ENCODE measurements at places on chromosomes 16 and 17. TPM values are rescaled to one million over a fixed set of nuclear protein-coding genes. Genes with fewer than 3 reads are reported as not detected.

GRCh38 chr17:15929941-15930340 is 15.0 kb upstream of the ADORA2B start:
- DNase-seq: no peak

DNA sequence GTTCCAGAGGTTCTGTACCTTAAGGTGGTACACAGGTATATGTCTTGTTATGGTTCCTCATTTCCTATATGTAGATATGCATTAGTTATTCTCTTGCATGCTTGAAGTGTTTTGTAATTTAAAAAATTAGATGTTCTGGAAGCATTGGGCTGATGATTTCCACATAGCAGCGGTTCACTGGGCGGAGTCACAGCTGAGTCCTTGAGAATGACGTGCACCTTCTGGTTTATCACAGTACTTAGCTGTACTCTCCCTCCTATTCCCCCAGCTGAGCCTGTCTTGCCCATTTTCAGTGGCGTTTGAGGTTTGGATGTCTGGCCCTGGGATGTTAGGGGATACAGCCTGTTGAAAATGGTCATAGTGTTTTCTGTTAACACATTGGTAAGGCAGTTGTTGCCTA is 327.1 kb downstream of the SNX29 start:
- DNase-seq: no peak

The OR1A2 gene
- total RNA-seq: not detected

The APOH gene
- 1.3 TPM for total RNA-seq

The CLEC19A gene
- total RNA-seq: not detected

GRCh38 chr17:3739422-3740124 is 15.9 kb downstream of the HASPIN start:
- no peak for DNase-seq

GRCh38 chr16:4018391-4018790 is 97.9 kb downstream of the ADCY9 start:
- no peak for DNase-seq

The MFAP4 gene
- 44.5 TPM for total RNA-seq

GRCh38 chr16:6317934-6318333 is 1014.7 kb upstream of the RBFOX1 start:
- DNase-seq: no peak

The TBX21 gene
- total RNA-seq: 0.13 TPM

DNA sequence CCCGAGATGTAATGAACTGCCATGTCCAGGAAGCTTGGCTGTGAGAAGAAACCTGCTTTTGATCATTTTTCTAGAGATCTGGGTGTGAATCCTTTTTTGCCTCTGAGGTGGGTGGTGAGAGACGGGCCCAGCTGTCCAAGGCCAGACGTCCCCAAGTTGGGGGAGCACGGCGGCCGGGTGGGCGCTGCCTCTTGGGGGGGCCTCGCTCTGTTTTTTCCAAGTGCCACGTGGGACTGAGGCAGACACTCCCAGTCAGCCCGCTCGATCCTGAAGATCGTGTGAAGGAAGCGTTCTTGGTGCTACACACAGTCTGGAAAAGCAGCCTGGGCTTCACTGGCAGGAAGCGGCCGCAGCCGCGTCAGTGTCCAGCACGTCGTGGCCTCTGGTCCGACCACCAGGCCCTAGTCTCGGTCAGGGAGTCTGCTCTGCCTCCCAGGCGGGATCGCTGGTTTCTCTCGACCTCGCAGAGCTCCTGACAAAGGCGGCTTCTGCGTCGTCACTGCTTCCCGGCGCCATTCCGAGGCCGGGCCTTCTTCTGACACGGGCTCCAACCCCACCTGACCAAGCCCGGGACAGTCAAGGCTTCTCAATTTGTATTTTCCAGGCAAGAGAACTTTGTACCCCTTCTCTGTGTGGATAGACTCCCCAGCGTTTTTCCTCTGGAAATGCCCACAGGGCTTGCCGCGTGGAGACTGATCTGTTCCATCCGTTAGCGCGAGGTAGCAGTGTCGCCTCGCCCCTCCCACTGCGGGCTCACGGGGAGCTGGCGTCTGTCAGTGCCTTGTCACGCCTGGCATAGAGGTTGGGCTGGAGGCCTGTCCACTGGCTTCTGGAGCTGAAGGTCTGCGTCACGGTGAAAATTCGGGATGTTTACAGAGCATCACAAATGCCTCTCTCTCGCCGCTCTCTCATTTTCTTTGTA is 12.4 kb downstream of the PRSS27 start:
- DNase-seq: no peak

DNA sequence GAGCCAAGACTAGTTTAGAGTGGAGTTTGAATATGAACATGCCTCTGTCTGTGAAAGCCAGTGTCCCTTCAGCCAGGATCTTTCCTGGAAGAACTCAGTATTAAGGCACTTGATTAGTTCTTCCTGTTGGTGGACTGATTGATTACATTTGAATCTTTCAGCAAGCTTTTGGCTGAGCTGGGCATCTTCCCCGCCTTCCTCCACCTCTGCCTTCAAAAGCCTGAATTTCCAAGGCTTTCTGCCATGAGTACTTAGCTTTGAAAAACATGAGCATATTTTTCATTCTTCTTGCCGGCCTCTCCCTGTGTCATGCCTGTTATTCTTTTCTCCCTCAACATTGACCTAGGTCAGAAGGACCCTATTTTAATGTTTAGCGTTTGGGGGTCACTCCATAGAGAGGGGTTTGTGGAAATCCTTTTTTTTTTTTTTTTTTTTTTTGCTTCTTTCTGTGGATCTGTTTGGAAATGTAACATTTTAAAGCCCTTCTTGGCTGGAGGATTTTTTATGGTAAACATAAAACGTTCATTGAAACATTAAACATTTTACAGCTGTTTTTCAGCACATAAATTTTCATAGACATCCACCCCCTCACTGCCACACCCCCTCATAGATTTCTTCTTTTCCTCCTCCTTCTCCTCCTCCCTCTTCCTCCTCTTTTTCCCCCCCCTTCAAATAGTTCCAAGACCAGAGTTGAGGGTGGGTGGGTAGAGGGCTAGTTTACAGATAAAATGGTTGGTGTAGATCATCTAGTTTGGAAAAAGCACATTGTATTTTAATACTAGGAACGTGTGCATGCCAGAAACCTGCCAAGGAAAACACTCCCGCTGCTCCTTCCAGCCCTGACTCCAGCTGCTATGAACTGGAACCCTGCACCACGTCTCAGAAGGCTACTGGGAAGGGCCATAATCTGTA is 645.9 kb downstream of the WWOX start:
- no peak for DNase-seq

DNA sequence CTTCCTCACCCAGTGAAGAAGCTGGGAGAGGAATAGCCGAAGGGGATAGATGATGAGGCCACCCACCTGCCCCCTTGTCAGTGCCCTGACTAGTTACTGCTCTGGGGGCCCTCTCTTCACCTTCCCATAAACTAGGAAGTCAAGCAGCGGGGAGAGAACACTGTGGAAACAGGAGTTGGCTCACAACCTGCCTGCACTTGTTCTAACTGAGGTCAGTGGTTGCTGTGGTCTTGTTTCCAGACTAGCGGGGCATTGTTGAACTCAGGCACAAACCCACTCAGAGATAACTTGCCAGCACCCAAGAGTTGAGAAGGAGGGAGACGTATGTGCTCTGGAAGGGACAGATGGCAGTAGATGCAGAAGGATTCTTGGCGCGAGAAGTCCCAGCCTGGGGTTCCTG is 48.6 kb upstream of the DDX52 start:
- DNase-seq: no peak

The NEUROD2 gene
- not detected for total RNA-seq
